ENCODE measurements at places on chromosomes 11 and 22. TPM values are rescaled to one million over a fixed set of nuclear protein-coding genes. Genes with fewer than 3 reads are reported as not detected.

DNA sequence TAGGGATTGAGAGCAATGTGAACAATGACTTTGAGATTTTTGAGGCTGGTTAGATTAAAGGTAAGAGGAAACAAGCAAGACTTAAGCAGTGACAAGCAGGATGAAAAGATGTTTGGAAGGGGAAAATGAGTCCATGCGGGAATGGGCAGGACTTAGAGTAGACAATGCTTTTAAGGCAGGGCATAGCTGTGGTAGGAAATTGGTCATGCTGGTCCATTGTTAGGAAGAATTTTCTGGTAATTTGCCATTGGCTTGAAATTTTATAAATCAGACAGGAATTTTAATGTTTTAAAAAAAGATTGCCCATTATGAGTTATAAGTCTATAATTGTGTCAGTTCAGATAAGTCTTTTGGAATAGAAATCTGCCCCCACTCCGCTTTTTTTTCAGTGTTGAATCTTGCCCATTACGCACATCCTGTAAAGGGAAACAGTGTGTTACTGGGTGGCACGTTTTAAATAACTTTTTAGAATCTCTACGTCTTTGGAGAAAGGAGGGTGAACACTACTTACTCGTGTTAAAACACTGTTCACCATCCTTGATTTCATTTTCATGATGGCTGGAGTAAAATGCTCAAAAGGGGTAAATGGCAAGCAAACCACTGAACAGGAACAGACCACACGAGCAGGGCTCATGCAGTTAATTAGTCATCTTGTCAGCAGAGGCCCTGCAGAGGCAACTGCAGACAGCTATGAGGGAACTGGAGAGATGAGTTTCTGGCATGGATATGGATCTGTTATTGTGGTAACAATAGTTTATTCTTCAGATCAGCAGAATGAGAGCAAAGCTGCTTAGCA, 25.0 kb downstream of the SWAP70 start:
- DNase-seq = peak; percentile 40

GRCh38 chr11:18757811-18758210, 31.8 kb upstream of the IGSF22 start:
- no peak for DNase-seq

- no peak for DNase-seq
Measured at GRCh38 chr11:111585371-111585770, 16.9 kb upstream of the SIK2 start.

- DNase-seq = no peak
Measured at GRCh38 chr22:36300396-36301212, 47.7 kb downstream of the APOL1 start.

The OR52R1 gene
- total RNA-seq = not detected

The HIPK3 gene
- 51.4 TPM for total RNA-seq

The GLYAT gene
- total RNA-seq = not detected

The OR8A1 gene
- not detected for total RNA-seq

The P2RY6 gene
- total RNA-seq = not detected

Data from MCF 10A (cell line).